ENCODE measurements at places on chromosomes 4 and X.

DNA sequence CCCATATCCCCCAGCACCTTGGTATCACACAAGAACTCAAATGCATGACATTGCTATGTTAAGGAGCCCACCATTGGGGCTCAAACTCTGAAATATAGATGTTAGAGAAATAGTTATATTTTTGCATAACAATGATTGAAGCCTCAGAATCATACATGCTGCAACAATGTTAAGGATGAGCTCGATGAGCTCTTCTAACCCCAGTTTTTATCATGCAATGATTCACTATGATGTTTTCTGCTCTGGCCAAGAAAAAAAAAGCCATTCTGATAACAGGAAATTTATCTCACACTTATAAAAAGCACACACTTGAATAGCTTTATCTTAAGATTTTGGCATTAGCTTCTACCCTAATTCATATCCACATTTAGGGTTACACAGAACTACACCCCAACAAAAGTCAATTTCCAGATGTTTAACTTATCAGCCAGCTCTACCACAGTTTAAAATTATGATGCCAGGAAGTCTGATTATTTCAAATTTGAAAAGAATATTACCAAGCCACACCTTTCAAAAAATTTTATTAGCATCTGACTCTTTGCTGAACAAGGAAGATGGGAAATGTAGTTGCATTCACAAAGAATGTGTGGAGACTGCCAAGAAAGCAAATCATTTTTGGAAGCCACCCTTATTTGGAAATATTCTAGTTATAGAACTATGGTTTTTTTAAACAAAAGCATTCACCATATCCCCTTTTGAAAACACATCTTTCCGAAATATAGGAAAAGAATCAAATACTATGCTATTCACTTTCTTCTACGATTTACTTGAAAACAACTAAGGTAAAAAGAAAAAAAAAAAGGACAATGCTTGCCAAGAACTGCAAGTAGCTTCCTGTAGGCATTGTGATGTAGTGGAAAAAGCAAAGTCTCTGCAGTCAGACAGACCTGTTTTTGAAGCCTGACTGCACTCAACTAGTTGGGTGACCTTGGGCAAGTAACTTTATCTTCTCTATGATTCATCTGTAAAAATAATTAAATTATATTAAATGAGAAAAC is 100.8 kb upstream of the PLS3 start:
- DNase-seq: no peak

DNA sequence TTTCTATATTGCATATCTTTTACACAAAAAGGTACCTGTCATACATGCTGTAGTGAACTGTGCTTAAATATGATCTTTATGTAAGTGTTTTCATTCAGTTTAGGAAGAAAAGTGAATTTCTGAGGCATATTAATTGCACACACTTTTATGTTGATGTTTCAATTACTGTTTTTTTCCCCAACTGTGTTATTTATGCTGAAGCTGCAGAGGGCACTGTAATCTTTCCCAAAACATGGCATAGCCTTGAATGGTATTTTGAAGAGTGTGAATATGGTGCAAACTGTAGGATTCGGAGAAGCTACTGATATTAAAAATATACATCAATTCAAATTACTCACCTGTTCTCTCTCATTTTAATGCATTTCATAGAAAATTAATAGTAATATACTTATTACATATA is 6.0 kb upstream of the CENPE start:
- DNase-seq: no peak

DNA sequence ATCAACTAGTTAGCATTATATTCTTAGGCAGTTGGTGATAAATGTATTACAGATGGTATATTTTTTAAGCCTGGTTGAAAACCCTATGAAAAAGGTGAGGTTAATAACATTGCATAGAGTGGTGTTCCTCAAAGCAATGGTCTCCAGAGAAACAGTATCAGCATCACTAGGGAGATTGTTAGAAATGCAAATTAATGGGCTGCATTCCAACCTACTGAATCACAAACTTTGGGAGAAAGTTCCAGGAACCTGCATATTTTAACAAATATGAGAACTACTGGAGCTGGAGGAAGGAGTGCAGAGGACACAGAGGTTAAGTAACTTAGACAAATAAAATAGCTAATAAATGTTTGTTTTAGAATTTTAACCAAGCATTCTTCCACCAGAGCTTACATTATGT is 166.9 kb upstream of the PCDH10 start:
- DNase-seq: no peak

- no peak for DNase-seq
These were observed 42.5 kb upstream of the ANTXR2 start for GRCh38 chr4:80115368-80116181.

All from COR-L47 (cell line).